Stimulated activated CD4-positive, alpha-beta T cell treated with anti-CD3 and anti-CD28 coated beads, Interleukin-4, amount 100 ng/mL, for 4 hours (primary cell): ENCODE measurements at places on chromosomes 1 and 21.

GRCh38 chr1:67561704-67562113 is 123.3 kb upstream of the GADD45A start:
- peak; percentile 89 for DNase-seq

DNA sequence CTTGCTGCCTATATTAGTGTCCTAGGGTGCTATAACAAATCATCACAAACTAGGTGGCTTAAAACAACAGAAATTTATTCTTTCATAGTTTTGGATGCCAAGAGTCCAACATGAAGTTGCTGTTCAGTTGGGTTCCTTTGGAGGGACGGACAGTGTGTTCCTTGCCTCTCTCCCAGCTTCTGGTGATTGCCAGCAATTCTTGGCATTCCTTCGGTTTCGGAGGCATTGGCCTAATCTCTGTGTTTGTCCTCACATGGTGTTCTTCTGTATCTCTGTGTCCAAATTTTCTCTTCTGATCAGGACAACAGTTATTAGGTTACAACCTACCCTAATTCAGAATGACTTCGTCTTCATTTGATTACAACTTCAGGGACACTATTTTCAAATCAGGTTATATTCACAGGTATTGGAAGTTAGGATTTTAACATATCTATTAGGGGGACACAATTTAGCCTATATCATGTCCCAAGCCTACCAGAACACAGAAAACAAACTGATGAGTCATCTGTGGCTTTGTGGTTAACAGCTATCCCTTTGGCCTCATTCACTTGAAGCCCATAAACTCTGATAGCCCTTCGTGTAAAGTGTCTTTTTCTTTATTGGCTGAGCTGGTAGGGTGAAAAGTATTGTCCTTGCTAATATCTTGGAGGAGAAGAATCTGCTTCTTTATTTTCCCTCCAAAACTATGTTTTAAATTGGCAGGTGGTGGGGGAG is 83.2 kb upstream of the PAPPA2 start:
- DNase-seq = no peak

GRCh38 chr1:226023735-226024134 is 24.6 kb upstream of the SDE2 start:
- no peak for DNase-seq

GRCh38 chr1:211353562-211354212 is 27.1 kb downstream of the TRAF5 start:
- DNase-seq = no peak
